Activated effector memory CD4-positive, alpha-beta T cell treated with Interleukin-2 at 50 U/mL for 16 hours (primary cell): ENCODE measurements at places on chromosomes 3 and 15.

GRCh38 chr15:40340740-40341400, at the start of gene CCDC9B:
CCDC9B (minus strand) TSS chr15:40340939; CDS start chr15:40340819, 120 bp downstream.
- no peak for DNase-seq

GRCh38 chr3:187000711-187001151, 70.4 kb downstream of the ST6GAL1 start:
- DNase-seq = no peak

GRCh38 chr3:53799338-53799865, 46.8 kb downstream of the CHDH start:
- DNase-seq = no peak

DNA sequence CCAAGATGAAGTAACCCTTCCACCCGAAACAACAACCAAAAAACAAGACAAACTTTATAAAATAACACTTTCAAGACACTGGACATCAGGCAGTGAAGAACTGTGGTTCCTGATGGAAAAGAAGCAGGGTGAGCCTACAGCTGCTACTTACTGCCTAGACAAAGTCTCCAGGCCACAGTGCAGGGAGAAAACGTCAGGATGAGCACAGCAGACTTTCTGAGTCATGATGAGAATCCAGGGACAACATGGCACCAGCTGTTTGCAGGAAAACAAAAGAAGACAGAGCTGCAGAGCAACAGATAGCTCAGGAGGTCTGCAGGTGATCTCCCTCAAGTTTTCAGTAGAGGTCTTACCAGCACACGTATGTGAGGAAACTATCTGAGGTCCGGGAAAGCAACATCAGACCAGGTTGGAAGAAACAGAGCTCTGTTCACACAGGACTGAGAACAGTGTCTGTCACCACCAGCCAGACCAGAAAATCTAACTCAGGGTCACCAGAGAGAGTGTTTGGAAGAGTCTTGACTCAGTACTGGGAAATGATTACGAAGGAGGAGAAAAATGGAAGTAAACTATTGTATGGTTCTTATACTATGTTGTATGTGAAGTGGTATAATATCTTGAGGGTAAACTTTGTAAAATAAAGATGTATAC, 108.9 kb downstream of the ANO10 start:
- DNase-seq = no peak

- DNase-seq = no peak
Observed at GRCh38 chr15:69314131-69314530, 15.4 kb downstream of the PAQR5 start.

- no peak for DNase-seq
Observed at GRCh38 chr3:124934577-124934976, at the start of gene MUC13. MUC13 (minus strand) TSS chr3:124934751; CDS start chr3:124934712, 39 bp downstream.

GRCh38 chr15:49495993-49496753, 73.1 kb downstream of the FGF7 start:
- no peak for DNase-seq

DNA sequence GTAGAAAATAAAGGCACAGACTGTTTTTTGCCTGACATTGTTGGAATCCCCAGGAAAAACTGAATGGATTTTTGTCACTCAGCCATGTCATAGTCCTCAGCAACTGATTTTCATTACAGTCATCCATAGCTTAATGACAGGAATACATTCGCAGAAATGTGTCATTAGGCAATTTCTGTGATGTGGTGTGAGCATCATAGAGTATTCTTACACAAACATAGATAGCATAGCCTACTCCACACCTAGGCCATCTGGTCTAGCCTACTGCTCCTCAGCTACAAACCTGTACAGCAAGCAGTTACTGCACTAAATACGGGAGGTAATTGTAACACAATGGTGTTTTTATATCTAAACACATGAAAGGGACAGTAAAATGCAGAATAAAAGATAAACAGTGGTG, 34.4 kb upstream of the FBN1 start:
- DNase-seq = no peak

DNA sequence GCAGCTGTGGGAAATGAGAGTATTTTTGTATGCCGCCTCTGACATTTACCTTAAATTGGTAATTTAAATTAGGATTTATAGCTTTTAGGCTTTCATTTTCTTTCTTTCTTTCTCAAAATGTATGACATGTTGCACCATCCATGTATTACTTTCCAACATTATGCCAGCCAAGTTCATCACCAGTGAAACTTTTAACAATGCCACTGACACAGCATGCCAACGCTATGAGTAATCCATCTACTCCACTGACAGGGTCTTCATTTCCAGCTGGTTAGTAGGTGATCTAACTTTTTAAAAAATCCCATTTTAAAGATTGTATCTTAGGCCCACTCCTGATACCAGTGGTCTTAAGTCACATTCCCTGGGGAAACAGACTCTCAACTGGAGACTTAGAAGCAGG, 21.8 kb upstream of the CLDN16 start:
- no peak for DNase-seq

GRCh38 chr3:27615555-27615954, 106.6 kb downstream of the EOMES start:
- no peak for DNase-seq

DNA sequence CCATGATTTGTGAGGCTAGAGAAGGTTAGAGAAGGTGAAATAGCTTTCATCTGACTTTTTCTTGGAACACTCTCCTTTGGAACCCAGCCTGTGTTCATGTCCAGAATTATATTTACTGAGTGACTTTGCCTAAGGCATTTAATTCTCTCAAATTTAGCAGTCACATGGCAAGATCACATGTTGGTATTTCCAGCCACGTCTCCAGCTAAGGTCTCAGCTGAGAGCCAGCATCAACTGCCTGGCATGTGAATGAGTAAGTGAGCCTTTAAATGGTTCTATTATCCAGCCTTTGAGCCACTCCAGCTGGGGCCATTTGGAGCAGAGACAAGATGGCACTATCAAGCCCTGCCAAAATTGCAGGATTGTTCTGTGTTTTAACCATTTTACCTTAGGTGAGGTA, 130.2 kb upstream of the SGO1 start:
- no peak for DNase-seq

- DNase-seq = no peak
Observed at GRCh38 chr3:50637011-50637410, 20.1 kb downstream of the MAPKAPK3 start.

- DNase-seq = no peak
Observed at GRCh38 chr3:173001622-173002021, 139.4 kb downstream of the SPATA16 start.

DNA sequence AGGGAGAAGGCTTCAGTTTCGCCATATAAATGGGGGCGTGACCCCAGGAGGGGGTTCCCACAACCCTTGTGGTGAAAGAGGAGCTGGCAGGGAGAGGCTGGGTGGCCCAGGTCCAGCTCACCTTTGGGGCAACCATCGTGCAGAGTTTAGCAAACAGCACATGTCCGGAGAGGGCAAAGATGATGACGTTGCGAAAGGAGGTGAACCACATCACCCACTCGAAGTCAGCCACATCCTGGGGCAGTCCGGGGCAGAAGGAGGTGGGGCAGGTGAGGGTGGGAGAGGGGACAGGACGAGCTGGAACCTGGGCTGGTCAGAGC, 3.7 kb downstream of the HHATL start:
- no peak for DNase-seq

DNA sequence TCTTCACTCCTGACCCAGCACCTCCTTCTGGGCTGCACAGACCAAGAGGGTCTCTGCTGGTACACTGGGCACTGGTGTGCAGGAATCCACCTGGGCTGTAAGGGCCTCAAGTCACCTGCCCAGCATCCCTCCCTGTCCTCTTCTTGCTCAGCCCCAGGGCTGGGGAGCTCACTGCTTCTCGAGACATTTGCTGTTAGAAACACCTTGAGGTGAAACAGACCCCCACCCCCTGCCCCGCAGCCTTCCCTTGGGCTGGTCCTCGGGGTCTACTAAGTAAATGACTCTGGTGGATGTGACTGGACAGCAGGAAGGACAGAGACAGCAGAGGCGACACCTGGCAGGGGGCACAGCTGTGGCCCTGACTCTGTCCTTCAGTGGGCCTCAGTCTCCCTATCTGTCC, 29.1 kb downstream of the LOXL1 start:
- no peak for DNase-seq

- DNase-seq = no peak
Observed at GRCh38 chr15:93044301-93045190, 44.5 kb downstream of the RGMA start.

DNA sequence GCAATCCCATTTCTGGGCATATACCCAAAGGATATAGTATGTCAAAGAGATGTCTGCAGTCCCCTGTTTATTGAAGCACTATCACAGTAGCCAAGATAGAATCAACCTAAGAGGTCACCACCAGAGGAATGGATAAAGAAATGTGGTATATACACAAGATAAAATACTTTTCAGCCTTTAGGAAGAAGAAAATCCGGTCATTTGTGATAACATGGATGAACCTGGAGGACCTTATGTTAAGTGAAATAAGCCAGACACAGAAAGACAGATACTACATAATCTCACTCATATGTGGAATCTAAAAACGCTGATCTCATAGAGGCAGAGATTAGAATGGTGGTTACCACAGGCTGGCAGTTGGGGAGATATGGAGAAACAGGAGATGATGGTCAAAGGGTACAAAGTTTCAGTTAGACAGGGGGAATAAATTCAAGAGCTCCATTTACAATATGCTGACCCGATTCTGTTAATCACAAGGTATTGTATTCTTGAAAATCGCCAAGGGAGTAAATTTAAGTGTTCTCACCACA, 195.8 kb downstream of the MTHFS start:
- no peak for DNase-seq

GRCh38 chr3:197009532-197010019, 20.0 kb downstream of the MELTF start:
- no peak for DNase-seq

GRCh38 chr3:188578576-188579363, 424.8 kb downstream of the LPP start:
- DNase-seq = no peak

DNA sequence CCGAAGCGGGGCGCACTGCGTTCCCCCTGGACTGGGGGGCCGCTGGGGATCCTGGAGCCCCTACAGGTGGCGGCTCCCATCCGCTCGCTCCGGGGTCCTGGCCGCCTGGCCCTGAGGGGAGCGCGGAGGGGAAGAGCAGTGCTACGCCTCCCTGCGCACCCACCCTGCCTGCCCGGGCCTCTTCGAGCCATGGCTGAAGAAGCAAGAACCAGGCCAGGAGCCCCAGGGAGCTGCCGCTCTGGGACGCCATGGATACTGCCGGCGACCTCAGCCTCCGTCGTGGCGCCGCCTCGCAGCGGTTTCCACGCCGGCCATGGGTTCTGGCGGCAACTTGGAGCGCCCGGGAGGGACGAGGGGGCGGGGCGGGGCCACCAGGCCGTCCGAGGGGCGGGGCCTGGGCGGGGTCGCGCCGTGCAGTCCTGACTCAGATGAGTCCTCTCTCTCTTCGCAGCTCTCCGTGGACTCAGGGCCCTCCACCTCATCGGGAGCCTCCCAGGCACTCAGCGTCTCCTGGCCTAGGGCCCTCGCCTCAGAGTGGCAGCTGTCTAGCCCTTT, 50.9 kb downstream of the MYL3 start:
- DNase-seq = peak; percentile 62

DNA sequence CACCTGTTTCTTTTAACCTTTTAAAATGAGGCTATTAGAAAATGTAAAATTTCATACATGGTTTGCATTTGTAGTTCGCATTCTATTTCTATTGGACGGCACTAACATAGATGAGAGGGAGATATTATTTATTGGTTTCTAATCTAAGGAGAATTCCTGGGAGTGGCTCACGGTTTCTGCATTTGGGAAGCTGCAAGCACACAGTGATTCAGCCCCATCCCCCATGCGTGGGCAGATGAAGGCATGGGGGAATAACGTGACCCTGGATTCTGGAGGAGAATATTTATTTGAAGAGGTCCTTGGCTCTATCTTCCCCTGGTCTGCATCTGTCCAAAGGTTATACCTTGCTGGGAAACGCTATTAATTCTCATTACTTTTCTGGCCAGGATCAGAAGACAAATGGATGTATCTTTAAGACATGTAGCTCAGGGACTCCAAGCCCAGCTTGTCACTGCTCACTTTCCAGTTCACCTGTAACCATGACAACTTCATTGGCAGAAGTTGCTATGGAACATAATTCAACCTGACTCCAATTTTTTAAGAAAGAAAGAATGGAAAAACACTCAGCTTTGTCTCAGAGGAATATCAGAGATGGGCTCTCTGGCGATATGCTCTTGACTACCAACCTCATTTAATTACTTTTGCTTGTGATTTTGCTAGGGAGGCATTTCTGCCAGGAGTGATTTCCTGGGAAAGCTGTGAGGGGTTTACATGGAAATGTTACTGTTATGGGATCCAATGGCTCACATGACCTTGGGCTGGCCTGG, 27.2 kb upstream of the POMGNT2 start:
- DNase-seq = no peak

DNA sequence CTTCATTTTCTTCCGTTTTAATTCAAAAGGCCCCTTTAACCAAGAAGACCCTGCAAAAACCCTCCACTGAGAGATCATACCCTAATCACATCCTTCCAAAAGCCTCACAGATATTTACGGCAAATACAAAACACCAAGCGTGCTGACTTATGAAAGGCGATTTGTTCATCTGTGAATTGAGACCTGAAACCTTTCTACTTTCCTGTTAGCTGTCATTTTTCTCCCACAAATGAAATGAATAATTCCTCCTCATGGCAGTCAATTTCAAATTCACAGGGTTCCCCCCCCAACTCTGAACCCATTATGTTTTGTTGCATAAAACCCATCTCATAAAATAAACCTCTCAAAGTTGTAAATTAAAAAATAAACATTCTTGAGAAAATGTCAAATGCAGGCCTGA, 149.6 kb downstream of the PDZRN3 start:
- DNase-seq = no peak

- no peak for DNase-seq
Observed at GRCh38 chr3:62404321-62404720, 31.0 kb upstream of the FEZF2 start.

DNA sequence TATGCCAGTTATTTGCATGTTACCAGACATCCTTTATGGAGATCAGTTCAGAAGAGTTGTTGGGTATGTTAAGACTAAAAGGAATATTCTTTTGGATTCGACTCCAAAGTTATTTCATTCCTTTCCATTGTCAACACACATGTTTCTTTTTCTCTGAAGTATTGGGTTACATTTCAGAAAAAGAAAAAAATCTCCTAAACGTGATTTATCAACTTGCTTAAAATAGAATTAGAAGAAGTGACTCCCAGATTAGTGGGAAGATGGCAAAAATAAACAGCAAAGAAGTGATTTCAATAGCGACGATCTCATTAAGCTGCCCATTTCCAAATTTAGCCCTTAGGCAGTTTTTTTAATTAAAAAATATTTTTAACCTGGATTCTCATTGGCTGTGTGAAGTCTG, 85.4 kb downstream of the TIGIT start:
- no peak for DNase-seq

GRCh38 chr3:15693355-15693754, 91.8 kb downstream of the BTD start:
- no peak for DNase-seq

DNA sequence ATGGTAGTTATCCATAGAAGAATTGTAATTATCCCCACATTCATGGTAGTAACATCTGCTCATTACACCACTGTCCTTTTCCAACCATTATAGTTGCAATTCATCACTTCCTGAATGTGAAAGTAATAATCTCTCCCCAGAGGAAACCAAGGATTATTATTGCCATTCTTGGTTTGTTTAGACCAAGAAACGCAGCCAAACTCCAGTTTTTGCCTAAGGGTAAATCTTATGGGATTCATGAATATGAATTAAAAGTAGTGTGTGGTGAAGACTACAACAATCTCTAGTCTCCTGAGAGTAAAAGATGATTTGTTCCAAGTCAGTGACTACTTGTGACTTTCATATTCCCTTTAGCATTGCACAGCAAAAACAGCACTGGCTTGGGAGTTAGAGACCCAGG, 45.7 kb upstream of the ABI3BP start:
- no peak for DNase-seq
